NCI-H446 (cell line): ENCODE measurements at places on chromosomes 3 and 15.

DNA sequence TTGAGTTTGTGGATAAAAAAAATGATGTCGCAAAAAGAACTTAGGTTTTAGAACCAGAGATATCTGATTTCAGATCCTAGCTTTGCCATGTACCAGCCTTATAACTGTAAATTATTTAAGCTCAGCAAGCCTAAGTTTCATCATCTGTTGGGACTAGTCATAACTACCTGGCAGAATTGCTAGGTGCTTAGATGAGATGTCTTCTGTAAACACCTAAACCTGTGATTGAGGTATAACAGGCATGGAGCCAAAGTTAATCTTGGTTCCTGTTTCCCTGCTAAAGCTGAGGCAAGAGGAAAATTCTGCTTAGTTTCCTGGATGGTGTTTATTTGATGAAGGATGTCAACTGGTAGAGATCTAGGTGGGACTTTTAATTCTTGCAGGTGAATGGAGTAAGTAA is 331.3 kb upstream of the RBMS3 start:
- no peak for DNase-seq

DNA sequence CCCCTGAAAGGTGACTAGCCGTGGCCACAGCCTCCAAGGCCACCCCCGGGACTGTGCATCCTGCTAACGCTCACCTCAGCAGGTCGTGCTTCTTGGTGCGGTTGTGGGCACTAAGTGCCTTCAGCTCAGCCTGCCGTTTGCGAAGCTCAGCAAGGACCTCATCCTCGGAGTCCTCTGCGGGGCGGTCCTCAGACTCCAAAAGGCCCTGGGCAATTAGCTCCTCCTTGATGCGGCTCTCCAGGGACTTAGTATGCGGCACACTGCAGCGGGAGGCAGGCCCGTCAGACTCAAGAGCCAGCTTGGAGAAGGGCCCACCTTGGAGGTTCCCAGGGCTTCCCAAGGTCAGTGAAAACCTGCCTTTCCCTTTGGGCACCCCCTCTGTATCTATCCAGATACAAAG is 8.3 kb downstream of the TADA3 start:
- DNase-seq: no peak

DNA sequence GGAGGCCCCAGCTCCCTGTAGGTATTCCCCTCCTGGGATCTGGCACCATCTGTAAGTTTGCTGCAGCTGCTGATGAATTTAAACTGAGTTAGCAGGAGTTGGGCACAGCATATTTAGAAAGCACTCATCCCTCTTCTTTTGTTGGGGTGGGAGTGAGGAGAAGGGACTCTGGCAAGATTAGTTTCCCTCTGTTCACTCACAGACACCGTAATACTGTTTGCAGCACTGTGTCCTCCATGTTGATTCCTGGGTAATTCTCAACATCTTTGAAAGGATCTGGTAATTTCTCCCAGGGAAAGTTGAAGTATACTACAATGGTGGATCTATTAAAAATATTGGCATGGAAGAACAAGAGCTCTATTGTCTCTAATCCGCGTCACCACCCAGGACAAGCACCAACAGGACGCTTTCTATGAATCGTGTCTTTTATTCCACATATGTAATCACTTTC is 173.3 kb downstream of the RBMS3 start:
- DNase-seq: peak; percentile 65

DNA sequence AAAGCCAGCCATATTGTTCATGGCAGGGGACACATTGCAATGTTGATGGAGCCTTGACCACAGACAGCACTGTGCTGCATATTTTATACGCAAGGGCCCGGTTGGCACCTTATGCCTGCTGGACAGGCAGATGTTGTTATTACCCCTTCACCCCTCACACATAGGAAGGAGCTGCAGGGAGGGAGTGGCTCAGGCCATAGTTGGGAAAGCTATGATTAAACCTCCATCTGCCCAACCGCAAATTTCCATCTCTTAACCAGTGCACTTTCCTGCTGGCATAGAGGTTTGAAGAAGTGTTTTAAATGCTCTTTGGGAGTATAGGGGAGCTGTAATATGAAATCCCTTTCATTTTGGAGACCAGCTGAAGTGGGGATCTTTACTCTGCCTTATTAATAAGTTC is 224.7 kb downstream of the CACNA2D3 start:
- no peak for DNase-seq

GRCh38 chr3:22893644-22894325 is 309.3 kb upstream of the UBE2E2 start:
- no peak for DNase-seq

DNA sequence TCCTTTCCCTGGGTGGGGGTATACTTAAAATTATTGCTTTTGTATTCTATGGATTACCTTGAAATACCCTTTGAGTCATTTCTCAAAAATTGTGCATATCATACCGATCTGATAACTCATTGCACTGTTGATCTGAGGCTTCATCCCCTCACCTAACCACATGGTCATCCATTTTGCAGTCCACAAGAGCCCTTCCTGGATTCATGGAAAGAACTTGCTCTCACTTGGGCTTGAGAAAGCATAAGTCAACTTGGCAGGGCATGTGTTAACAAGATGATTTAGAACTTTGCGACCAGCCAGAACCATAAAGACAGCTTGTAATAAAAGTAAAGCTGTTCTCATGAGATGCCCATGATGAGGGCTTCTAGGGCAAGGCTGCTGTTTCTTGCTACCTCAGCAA is 22.2 kb downstream of the MME start:
- DNase-seq: no peak

GRCh38 chr3:71010726-71011455 is 572.6 kb downstream of the FOXP1 start:
- no peak for DNase-seq
